IPS DF 19.7 (cell line): ENCODE measurements at places on chromosomes 13 and 19.

DNA sequence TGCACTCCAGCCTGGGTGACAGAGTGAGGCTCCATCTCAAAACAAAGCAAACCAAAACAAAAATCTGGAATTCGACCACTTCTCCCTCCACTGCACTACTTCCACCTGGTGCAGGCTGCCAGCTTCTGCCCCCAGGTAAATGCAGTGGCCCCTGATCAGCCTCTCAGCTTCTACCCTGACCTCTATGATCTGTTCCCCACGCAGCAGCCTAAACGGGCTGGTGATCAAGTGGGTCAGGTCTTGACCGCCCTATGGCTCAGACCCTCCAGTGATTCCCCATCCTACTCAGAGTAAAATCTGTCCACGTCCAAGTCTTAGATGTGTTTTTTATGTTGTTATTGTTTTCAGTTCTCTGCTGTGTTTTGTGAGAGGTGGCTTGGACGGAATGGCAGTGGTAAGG lies 163.9 kb downstream of the KCTD15 start:
- DNase-seq: no peak

GRCh38 chr19:49875857-49876421 lies 1.2 kb downstream of the AKT1S1 start:
- DNase-seq: no peak

- no peak for DNase-seq
Measured at GRCh38 chr13:34263681-34264080, 445.7 kb downstream of the RFC3 start.

DNA sequence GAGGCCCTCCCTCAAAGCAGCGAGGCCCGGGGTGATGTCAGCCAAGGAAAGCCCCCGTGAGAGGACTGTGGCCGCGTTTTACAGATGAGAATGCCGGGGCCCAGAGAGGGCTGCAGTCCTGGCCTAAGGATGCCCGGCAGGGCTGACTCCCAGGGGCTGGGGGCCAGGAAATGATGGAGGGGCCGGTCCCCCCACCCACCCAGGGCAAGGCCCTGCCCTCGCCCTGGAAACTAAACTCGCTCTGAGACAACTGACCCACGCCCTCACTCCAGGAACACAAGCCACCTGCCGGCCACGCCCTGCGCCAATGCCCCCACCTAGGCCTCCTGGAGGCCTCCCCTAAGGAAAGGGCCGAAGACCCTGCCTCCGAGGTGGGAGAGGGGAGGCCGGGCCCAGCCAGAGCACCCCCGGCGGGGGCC lies 7.2 kb downstream of the ZBTB7A start:
- no peak for DNase-seq

DNA sequence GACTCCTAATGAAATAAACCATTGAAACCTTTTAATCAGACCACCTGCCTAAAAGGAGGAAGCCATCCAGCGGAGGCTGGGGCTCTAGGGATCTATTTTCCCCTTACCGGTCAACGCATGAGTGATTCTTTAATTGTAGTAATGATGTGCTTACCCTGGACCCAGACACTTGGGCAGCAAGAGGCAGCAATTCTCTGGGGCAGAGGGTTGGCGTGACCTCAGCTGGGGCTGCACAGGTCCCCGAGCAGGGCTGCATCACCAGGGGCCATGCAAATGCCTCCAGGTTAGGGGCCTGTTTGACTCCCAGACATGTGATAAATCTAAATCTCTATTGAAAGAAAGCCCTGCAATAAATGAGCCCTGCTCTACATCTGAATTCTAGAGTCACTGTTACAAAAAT lies 194.2 kb upstream of the TSHZ3 start:
- DNase-seq: no peak

GRCh38 chr13:92221916-92222315 lies 823.5 kb downstream of the GPC5 start:
- no peak for DNase-seq

- no peak for DNase-seq
Measured at GRCh38 chr19:21482863-21483276, 22.5 kb upstream of the ZNF429 start.

DNA sequence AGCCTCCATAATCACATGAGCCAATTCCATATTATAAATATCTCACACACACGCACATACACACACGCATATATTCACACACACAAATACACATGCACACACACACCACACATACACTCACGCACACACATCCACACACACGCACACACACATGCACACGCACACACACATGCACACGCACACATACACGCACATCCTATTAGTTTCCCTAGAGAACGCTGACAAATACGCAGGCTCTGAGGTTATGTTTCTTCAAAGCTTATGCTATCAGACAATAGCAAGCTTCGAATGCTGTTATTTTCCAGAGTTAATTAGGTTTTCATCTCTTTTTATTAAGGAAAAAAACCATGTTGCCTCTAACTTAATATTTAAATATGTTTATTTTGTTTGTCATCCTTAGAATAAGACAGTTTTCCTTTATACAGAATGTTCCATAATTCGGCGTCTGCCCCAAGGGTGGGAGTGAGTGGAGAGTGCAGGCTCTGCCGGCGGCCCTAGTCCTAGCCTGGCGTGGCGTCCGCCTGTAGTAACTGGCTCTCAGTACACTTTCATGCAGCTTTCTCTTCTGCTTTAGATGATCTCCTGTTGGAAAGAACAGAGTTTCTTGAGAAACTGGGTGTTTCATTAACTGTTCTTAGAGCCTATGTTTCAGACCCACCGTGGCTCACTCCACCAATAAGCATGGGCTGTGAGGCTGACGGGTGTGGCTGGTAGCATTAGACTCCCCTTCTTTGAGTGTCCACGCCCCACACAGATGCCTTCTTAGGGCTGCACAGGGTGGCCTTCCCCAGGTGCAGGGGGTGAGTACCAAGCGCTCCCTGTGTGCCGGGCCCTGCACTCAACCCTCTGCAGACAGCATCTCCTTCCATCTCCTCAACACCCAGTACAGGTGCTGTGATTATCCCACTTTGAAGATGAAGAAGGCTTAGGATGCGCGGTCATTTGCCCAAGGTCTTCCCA lies 30.4 kb upstream of the ANKRD10 start:
- DNase-seq: no peak
